Chondrocyte (in vitro differentiated cells): ENCODE measurements at places on chromosomes 1 and 21.

- H3K36me3 ChIP-seq: no peaks in the 10 kb centered on the region
- H3K27me3 ChIP-seq: no peaks in the 10 kb centered on the region
- H3K27ac ChIP-seq: no peak overlapping the region
- peaks cover 22% of the 10 kb centered on the region for H3K4me1 ChIP-seq
- no peak for DNase-seq
- H3K4me3 ChIP-seq: no peak overlapping the region
These were observed 24.4 kb upstream of the CLDN14 start for GRCh38 chr21:36504067-36505058.

- H3K36me3 ChIP-seq: peaks cover 5% of the 10 kb centered on the region
- DNase-seq: no peak
- H3K4me3 ChIP-seq: no peak overlapping the region
- H3K27me3 ChIP-seq: peaks cover 7% of the 10 kb centered on the region
- H3K27ac ChIP-seq: no peak overlapping the region
- peaks cover 11% of the 10 kb centered on the region for H3K4me1 ChIP-seq
These were observed 22.0 kb downstream of the PRKCZ start for GRCh38 chr1:2072109-2072806.

GRCh38 chr1:23664837-23665795, 26.5 kb upstream of the RPL11 start:
- no peaks in the 10 kb centered on the region for H3K4me1 ChIP-seq
- peaks cover 2% of the 10 kb centered on the region for H3K27me3 ChIP-seq
- no peaks in the 10 kb centered on the region for H3K36me3 ChIP-seq
- no peak overlapping the region for H3K27ac ChIP-seq

- H3K27me3 ChIP-seq: no peaks in the 10 kb centered on the region
- peaks cover 44% of the 10 kb centered on the region for H3K4me1 ChIP-seq
- no peak overlapping the region for H3K27ac ChIP-seq
- H3K36me3 ChIP-seq: peaks cover 21% of the 10 kb centered on the region
- no peak for DNase-seq
- H3K4me3 ChIP-seq: no peak overlapping the region
These were observed 59.8 kb downstream of the GNG12 start for GRCh38 chr1:67773462-67773861.

GRCh38 chr1:7516341-7516740, 254.8 kb upstream of the VAMP3 start:
- no peak for DNase-seq
- no peaks in the 10 kb centered on the region for H3K36me3 ChIP-seq
- H3K4me3 ChIP-seq: no peak overlapping the region

- H3K27me3 ChIP-seq: peaks cover 3% of the 10 kb centered on the region
- no peaks in the 10 kb centered on the region for H3K36me3 ChIP-seq
- no peaks in the 10 kb centered on the region for H3K4me1 ChIP-seq
- no peak overlapping the region for H3K27ac ChIP-seq
These were observed 152.7 kb downstream of the CHRM3 start for GRCh38 chr1:239539051-239539450.

- peaks cover 2% of the 10 kb centered on the region for H3K27me3 ChIP-seq
- no peak overlapping the region for H3K27ac ChIP-seq
- no peak for DNase-seq
- H3K4me1 ChIP-seq: no peaks in the 10 kb centered on the region
- no peak overlapping the region for H3K4me3 ChIP-seq
These were observed 16.0 kb upstream of the GCLM start for GRCh38 chr1:93925206-93925605.

DNA sequence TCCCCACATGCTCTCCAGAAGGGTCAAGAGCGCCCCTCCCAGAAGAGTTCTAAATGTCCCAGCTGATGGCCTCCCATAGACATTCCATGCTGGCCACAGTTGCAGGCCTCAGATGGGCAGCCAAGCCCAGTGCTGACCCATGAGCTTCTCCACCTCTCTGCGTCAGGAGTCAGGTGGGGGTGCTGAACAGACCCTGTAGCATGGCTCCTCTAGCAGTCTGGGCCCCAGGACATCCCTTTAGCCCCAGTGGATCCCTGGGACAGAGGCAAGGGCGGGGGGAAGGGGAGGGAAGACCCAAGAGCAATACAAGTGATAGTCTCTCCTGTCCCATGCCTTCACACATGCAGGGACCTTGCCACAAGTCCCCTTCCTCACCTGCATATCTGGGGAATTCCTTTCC, 56.7 kb downstream of the LRRN2 start:
- peak; percentile 70 for DNase-seq
- no peak overlapping the region for H3K27ac ChIP-seq
- peaks cover 32% of the 10 kb centered on the region for H3K27me3 ChIP-seq

DNA sequence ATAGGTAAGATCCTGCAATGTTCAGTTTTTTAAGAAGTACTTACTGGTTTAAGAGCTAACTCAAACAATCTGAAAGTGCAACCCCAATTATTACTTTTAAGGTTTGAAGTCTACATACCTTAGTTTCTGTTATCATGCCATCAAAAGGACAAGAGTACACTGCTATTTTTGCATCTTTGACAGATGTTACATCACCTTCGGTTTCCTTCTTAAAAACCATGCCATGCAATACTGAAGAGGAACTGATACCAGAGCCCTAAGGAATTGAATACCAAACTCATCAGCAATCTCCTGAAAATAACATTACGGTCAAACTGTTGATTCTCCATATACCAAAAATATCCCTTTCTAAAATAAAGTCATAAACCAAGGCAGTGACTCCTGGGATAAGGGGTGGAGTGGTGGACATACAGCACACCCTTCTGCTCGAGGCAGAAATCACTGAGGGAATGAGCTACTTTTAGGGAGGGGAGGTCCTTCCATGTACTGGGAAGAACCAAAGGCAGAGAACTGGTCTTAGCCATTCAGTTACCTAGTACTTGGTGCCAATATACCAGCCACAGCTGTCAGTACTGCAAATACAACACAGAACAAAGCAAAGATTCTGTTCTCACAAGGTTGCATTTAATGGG, 8.5 kb downstream of the CCT8 start:
- H3K4me1 ChIP-seq: no peaks in the 10 kb centered on the region
- no peaks in the 10 kb centered on the region for H3K27me3 ChIP-seq
- no peak for DNase-seq
- H3K4me3 ChIP-seq: no peak overlapping the region
- H3K27ac ChIP-seq: no peak overlapping the region

- H3K36me3 ChIP-seq: no peaks in the 10 kb centered on the region
- H3K27ac ChIP-seq: no peak overlapping the region
- H3K4me1 ChIP-seq: no peaks in the 10 kb centered on the region
- no peak overlapping the region for H3K4me3 ChIP-seq
These were observed 70.0 kb upstream of the TENT5C start for GRCh38 chr1:117535821-117536220.

- DNase-seq: no peak
- H3K27ac ChIP-seq: no peak overlapping the region
- H3K36me3 ChIP-seq: peaks cover 3% of the 10 kb centered on the region
These were observed 67.1 kb downstream of the CENPF start for GRCh38 chr1:214670098-214670497.

DNA sequence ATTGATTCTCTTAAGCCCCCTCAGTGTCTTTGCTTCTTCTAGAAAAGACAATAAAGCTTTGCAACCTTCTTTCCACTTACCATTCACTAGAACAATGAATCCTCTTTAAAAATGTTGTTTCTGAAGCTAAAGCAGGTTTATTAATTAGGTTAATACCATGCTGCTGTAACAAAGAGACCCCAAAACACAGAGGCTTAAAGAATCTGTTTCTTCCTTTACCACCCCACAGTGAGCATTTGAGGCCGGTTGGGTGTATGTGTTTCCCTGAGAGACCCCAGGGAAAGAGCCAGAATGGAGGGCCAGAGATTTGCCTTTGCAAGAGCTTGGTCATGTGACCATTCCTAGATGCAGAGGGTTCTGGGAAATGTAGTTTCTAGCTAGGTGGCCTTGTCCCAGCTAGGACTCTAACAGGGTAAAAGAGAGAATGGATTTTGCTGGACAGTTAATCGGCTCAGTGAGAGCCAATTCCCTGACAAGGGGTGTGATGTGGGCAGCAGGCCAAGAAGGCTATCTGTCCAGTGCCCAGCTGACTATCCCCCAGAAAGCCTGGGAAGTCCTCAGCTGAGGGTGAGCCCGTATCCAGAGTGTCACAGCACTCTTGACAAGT, 191.8 kb upstream of the TMEM51 start:
- no peak overlapping the region for H3K4me3 ChIP-seq
- peaks cover 19% of the 10 kb centered on the region for H3K36me3 ChIP-seq
- H3K4me1 ChIP-seq: no peaks in the 10 kb centered on the region
- H3K27ac ChIP-seq: no peak overlapping the region
